EH (cell line): ENCODE measurements at places on chromosomes 5 and 9.

- DNase-seq: peak; percentile 12
These were observed 72.6 kb downstream of the ENTREP1 start for GRCh38 chr9:69397384-69398214.

DNA sequence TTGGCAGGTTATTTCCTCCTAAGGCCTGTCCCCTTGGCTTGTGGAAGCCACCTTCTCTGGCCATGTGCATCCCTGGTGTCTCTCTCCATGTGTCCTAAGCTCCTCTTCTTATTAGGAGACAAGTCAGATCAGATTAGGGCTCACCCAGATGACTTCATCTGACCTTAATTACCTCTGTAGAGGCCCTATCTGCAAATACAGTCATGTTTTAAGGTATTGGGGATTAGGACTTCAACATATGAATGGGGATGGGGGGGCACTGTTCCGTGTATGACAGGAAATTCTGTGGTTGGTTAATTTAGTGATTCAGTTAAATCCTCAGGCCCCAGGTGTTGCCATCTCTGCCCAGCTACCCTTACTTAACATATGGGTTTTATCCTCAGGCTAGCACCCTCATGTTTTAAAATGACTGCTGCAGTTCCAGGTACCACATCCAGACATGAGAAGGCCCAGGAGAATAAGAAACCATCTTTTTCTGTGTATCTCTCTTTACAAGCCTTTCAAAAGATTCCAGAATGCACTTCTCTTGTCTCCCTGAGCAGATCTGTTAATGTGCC is 51.9 kb upstream of the RAI14 start:
- no peak for DNase-seq

DNA sequence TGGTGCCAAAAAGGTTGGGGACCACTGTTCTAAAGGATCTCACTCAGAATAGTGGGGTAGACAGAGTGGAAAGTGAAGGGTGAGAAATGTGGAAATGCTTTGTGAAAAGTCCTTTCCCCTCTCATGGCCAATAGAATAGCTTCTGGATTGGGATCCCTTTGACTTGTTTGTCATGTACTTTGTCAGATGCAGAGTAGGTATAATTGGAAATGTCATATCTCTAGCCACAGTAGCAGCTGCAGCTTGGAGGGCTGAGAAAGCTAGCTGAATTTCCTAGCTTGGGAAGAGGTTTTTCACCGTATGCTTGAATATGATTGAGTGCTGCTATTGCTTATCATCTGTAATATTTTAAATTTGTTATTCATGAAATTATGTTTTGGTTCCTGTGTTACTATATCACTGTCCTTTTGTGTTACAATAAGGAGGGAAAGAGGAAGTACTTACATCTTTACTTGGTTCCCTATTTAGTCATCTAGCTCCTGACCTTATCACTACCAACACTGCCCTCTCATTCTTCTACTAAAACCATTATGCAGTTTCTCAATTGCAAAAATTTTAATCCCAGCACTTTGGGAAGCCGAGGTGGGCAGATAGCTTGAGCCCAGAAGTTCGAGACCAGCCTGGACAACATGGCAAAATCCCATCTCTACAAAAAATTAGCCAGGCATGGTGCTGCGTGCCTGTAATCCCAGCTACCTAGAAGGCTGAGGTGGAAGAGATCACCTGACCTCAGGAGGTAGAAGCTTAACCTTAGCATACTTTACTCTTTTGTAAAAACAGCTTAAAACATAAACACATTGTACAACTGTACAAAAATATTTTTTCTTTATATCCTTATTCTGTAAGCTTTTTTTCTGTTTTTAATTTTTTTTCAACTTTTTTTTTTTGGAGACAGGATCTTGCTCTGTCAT is 12.4 kb downstream of the SLC30A5 start:
- no peak for DNase-seq

- DNase-seq: peak; percentile 37
These were observed 136.7 kb downstream of the CD180 start for GRCh38 chr5:67059744-67060490.

GRCh38 chr9:134198791-134199190 is 34.4 kb upstream of the RNU6ATAC start:
- DNase-seq: no peak

DNA sequence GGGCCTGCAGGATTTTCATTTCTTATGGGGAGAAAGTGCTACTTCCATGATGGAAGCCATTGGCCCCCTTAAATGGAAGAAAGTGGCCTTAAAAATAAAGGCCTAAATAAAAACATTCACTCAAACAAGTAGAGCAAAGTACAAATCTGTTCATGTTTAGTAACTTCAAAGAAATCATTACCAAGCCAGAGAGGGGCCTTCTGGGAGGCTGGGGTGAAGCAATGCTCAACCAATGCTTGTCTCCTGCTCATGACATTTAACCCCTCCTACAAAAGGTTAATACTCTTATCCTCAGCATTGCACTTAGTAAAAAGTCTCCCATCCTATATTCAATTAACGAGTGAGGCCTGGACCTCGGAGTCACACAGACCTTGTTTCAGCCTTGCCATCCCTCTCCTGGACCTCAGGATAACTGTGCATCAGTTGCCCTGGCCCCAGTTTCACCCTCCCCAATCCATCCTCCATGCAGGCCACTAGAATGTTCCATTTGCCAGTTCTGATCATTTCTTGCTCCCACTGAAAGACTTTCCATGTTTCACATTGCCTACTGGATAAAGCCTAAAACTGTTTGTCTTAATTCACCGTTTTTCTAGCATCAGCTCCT is 36.9 kb upstream of the ALDH1B1 start:
- DNase-seq: no peak

- DNase-seq: no peak
These were observed 214.1 kb upstream of the ANKH start for GRCh38 chr5:15085671-15086070.

GRCh38 chr9:125074976-125075375 is 68.4 kb downstream of the SCAI start:
- DNase-seq: peak; percentile 51

- DNase-seq: no peak
These were observed 12.4 kb downstream of the TNFAIP8 start for GRCh38 chr5:119368238-119368630.

- no peak for DNase-seq
These were observed 96.5 kb upstream of the PITX1 start for GRCh38 chr5:135130261-135131215.

GRCh38 chr9:117466111-117466510 is 51.3 kb upstream of the ASTN2 start:
- DNase-seq: no peak

DNA sequence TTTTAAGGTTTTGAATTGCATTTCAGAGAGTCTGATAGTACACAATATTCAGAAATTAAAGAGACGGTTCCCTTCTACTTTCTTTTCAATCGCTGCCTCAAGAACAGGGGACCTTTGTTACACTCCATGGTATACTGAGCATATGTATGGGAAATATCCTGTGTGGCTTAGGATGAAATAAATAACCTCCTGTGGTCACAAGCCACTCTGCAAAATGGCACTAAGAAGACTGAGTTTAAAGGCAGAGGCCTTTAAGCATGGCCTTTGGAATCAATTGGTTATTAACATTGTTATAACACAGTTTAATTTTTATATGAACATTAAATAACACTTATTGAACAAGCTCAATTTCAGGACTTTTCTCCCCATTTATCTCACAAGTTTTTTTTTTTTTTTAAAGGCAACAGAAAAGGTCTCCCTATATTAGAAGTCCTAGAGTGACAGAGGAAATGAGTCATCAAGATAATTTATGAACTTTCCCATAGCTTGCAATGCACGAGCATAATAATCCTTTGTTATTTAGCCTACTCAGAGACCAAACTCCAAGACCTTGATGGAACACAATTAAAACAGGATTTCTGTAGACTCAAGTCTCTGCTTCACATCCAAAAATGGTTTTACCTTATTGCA is 341.9 kb downstream of the TMEM167A start:
- DNase-seq: peak; percentile 30

DNA sequence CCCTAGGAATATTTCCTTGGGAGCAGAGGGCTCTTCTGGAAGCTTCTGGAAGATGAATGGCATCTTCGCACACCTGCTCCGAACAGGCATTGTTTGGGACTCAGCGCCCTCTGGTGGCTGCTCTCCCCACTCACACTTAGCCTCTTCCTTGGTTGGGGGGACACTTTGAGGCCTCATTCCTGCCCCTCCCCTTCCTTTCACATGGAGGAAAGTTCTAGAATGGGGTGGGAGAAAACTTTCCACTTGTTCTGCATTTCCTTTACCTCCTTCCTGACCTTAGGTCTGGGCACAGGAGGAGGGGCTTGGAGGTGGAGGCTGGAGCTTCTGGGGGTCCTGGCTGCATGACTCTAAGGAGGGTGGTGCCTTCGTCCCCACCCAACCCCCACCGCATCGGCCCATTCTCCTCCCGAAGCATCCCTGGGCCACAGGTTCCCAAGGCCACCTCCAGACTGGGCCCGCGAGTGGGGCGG is 19.3 kb upstream of the SMIM32 start:
- DNase-seq: peak; percentile 46

DNA sequence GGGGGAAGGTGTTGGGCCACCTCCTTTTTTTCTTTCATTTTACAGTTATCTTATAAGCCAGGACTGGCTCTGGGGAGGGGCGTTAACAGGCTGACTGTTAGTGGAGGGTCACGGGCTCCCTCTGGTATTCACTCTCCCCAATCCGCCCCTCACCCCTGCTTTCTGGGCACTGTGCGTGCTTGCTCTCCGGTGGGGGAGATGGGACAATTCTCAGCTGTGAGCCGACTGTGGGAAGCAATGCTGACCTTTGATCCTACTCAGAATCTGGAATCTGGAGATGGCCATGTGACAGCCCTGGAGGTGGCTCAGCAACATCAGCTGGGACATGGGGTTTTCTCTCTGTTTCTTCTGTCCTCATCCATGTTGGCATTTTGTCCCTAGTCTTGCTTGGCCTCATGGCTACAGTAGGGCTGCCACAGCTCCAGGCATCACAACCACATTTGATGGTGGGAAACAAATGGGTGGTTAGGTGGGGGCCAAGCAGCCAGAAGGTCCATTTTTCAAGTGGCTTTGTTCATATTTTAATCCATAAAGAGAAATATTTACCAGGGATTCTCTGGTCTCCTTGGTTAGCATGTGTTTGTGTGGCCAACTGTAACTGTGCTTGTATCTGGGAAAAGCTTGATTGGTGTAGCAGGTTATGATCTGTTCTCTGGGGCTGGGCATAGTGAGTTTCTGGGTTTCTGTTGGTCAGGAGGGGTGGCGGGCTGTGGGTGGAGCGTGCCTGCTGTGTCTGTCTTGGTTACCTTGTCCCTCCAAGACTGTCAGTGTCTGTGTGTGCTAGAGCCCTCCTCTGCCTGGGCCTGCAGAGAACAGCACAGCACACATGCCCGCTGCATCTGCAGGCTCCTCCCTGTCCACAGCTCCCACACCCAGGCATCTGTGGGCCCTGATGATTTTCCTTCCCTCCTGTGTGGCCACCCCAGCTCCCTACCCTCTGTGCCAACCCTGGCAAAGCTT is 12.4 kb downstream of the WNK2 start:
- DNase-seq: no peak

GRCh38 chr5:94595281-94595840 is 23.0 kb downstream of the KIAA0825 start:
- DNase-seq: no peak

DNA sequence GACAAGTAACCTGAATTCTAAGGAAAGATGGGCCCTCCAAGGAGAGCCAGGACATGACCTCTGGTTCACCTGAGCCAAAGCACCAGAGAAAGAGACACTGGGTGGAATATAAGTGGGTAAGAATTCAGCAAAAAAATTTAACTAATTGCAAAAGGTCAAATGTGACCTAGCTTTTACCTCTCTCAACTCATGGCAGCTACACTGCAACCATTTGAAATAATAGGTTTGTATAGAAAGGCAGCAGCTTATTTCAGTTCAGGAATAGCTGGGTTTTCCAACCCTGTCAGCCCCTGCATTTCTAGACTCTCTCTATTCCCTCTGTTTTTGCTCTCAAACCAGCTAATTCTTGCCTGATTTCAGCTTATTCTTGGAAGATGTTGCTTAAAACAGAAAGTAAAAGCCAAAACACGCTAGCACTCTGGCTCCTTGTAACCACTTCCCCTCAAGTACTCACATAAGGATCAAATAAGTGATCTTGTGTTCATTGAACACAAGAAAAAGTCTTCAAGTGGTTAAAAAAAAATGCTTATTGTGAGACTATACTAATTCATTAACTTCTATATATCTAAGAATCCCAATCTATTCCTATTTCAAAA is 101.1 kb upstream of the NR4A3 start:
- DNase-seq: peak; percentile 39

DNA sequence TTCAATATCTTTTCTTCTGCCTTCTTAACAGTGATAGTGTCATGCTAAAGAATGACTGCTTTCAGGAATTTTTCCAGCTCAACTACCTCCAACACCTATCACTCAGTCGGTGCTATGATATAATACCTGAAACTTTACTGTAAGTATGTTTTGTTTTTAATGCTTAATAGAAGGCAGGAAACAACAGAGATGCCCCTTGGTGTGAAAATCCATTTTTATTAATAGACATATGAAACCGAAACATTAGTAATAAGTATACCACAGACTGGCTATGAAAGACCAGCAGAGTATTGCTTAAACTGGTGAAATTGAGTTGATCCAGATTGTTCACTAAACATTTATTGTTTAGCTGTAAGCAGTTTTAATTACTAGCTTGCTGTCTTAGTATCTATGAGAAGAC is 25.2 kb downstream of the SKP2 start:
- DNase-seq: no peak

DNA sequence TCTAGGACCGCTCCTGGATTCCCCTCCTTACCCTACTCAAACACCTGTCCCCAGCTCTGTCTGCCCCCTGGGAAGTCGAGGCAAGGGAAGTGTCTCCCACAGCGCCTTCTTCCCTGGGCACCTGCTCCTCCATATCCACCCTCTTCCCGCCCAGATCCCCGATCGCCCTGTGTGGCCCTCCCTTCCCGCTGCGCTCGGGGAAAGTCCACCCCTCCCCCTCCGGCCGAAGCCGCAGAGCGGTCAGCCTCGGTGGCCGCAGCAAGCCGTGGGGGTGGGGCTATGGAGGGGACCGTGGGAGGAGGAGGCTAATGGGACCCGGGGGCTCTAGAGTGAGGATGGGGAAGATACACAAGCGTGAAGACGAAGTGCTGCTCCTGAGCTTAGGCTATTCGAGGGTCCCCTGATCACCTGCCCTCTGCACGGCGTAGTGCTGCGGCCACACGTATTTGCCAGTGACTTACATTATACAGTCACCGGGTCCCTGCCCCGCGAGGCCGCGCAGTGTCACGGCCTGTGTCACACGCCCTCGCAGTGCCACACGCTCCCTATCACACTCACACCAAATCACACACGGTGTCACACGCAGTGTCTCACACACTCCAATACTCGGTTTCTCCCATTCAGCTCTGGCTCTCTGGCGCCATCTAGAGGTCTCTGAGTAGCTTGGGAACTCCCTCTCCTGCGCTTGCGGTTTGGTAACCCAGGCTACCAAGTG is 658 bp upstream of the PCDH1 start:
- peak; percentile 86 for DNase-seq

GRCh38 chr9:4339357-4339756 is 39.5 kb upstream of the GLIS3 start:
- peak; percentile 86 for DNase-seq

- DNase-seq: no peak
These were observed 33.9 kb downstream of the AHRR start for GRCh38 chr5:355379-355935.

DNA sequence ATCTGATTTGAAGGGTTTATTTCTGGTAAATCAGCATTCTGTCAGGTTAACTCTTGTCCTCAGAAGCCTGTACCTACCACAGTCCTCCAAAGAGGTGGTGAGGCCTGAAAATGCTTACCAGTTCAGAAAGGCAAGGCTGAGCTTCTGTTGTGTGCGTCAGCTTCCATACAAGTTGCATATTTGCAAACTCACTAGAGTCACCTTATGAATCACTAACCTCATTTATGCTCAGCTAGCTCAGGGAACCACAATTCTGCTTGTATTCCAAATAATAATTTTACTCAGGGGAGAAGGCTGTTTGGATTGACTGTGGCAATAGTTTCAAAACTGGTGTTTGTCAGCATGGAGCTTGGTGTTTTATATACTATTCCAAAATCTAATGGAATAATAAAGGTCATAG is 355.1 kb upstream of the RFX3 start:
- peak; percentile 89 for DNase-seq
